Neural crest cell (in vitro differentiated cells): ENCODE measurements at places on chromosomes 7 and 10.

- DNase-seq: no peak
These were observed 88.9 kb downstream of the PRR15 start for GRCh38 chr7:29652556-29652955.

GRCh38 chr7:39810204-39810642 is 139.8 kb upstream of the CDK13 start:
- no peak for DNase-seq

DNA sequence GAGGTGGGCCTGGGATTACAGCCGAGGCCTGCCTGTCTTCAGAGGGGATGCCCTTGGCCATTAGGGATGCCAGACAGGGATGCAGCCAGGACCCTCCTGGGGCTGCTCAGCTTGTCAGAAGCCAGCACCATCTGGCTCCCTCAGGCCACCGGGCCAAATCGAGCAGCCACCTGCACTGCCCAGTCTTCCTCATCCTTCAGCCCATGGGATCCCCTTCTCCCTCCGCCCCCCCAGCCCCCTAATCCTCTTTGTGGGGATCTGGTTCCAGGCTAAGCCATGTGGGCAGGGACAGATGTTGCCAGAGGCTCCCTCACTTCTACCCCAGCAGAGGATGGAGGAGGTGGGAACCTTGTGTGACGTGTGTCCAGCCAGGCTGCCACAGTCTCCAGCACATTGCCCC is 137.4 kb upstream of the PPIF start:
- DNase-seq: no peak

DNA sequence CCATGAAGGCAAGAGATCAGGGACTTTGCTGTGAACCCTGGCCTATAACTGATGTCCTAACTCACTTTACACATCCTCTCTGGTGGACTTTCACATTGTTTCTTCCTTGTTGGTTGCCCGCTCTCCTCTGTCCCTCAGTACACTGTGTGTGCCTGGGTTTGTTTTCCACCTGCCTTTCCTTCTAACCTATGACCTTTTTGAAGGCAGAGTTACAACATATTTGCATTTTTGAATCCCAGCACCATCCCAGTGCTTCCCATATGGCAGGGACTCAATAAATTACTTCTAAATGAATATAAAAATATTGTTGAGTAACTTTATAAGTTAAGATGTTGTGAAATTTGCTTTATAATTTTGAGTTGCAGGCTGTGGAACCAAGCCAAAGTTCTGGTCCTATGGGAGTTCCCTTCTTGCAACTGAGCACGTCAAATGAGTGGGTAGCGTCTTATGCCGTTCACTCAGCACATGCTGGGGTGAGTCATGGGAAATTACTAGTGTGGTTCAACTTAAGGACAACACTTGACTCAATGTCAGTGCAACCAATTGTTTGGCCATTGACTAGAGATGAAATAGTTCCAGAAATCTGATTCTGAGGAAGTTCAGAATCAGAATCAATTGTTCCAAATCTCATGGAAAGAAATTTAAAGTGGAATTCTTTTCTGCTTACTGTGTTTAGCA is 250.9 kb downstream of the TWIST1 start:
- DNase-seq: no peak

DNA sequence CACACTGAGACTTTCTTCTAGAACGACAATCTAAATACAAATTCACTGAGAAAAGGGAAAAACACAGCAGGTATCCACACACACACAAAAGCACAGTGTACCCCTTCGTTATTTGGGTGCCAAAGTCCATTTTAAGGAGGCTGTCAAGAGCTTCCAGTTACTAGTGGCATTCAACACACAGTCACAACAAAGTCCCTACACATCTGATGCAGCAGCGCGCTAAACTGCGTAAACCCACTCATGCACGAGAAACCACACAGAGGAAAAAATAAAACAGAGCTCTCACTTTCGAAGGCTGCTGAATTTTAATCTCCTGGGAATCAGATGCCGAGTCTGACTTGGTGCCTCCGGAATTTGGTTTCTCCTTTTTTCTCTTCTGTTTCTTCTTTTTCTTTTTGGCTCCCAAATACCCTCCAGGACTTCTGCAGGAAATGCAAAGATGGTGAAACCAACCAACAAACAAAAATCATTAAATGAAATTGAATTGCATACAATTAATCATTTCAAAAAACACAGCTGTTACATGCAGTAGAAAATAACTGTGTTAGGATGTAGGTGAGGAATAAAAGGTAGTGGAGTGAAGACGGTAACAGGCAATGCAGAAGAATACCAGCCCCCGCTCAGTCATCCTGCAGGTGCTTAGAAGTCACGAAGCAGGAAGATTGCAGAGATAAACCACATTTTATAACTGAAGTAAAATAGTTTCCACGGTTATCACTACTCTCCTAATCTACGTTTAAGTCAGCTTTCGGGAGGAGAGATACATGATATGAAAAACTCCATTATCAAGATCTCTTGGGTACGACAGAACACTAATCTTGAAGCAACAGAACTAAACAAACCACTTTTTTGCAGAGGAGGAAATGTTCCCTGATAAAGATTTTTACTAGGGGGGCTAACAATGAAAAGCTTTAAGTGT is 27.1 kb downstream of the NMT2 start:
- no peak for DNase-seq

DNA sequence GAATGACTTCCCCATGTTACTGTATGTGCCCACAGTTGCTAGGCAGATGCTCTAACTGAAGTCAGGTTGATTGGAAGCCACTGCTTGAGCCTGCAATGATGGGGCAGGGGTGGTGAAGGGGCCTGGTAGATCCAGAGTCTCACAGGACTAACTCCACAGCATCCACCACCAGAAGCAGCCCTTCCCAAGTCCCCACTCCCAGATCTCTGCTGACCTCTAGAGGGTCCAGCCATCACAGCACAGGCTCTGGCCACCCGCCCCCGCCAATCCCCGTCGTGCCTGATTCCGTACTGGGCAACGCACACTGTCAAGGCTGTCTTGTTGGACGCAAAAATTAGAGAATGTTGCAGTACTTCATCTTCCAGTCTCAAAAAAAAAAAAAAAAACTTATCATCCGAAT is 136.8 kb upstream of the PDE1C start:
- DNase-seq: peak; percentile 47

- DNase-seq: no peak
These were observed 42.3 kb downstream of the RHOBTB1 start for GRCh38 chr10:60901561-60902235.
